ENCODE measurements at places on chromosomes 11 and 22. TPM values are rescaled to one million over a fixed set of nuclear protein-coding genes. Genes with fewer than 3 reads are reported as not detected.

DNA sequence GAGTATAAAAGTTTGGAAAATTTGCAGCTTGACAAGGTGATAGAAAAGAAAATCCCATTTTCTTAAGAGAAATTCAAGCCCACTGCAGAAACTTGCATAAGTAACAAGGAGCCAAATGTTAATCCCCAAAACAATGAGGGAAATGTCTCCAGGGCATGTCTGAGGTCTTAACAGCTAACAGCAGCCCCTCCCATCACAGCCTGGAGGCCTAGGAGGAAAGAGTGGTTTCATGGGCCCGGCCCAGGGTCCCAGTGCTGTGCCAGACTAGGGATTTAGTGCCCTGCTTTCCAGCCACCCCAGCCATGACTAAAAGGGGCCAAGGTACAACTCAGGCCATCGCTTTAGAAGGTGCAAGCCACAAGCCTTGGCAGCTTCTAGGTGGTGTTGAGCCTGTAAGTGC is 123.7 kb upstream of the TRPC6 start:
- DNase-seq: no peak

DNA sequence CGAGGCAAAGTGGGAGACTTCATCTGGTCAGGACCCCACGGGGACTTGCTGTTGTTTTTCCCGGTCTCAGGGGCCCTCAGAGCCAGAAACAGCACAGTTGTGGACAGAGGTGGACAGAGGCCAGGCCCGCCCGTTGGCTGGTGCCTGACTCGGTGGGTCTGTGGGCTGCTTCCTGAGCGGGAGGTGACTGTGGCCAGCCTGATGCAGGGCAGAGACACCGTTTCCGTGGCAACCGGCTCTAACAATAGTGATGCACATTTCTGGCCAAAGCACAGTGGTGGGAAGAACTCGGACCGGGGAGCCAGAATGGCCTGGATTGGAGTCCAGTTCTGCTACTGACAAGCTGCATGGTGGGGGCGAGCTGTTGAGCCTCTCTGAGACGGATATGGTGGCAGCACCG is 58.7 kb upstream of the ATXN10 start:
- peak; percentile 67 for DNase-seq

DNA sequence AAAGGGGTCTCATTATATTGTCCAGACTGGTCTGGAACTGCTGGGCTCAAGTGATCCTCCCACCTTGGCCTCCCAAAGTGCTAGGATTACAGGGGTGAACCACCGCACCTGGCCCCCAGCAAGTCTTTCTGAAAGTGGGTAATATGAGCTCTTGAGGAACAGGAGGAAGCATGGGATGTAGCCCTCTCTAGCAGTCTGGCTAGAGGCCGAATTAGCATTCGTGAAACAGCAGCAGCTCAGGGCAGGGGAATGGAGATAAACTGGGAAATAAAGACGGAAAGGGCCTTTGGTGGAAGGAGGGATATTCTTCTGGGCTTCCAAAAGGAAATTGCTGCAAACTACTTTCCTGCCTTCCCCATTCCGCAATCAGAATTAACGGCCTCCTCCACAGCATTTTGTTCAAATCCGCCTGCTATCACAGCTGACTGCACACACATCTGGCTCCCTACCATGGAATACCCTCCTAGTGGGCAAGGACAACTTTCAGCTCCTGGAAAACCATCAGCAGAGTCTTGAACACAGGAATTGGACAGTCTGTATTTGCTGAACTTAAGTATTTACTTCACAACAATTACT is 44.3 kb downstream of the MICAL3 start:
- DNase-seq: no peak

DNA sequence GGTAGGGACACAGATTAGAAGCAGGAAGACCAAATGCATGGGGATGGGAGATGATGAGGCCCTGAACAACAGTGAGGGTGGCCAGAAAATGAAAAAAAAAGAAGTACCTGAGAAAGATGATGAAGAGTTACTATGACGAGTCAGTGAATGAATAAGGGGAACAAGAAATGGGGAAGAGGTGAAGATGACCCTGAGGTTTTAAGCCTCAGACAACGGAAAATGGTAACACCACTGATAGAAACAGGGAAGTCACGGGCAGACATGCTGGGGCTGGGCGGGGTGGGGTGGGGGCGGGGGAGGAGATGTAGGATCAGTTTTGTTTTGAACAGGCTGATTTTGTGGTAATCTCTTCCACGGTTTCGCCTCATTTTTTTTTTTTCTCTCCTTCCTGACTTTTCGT is 205.1 kb upstream of the CADM1 start:
- DNase-seq: no peak

The LRRC56 gene
- 0.29 TPM for total RNA-seq

- no peak for DNase-seq
Measured at GRCh38 chr22:30541961-30542810, 4.4 kb downstream of the SEC14L6 start.

- peak; percentile 57 for DNase-seq
Measured at GRCh38 chr11:68328374-68329091, 16.1 kb downstream of the LRP5 start.

DNA sequence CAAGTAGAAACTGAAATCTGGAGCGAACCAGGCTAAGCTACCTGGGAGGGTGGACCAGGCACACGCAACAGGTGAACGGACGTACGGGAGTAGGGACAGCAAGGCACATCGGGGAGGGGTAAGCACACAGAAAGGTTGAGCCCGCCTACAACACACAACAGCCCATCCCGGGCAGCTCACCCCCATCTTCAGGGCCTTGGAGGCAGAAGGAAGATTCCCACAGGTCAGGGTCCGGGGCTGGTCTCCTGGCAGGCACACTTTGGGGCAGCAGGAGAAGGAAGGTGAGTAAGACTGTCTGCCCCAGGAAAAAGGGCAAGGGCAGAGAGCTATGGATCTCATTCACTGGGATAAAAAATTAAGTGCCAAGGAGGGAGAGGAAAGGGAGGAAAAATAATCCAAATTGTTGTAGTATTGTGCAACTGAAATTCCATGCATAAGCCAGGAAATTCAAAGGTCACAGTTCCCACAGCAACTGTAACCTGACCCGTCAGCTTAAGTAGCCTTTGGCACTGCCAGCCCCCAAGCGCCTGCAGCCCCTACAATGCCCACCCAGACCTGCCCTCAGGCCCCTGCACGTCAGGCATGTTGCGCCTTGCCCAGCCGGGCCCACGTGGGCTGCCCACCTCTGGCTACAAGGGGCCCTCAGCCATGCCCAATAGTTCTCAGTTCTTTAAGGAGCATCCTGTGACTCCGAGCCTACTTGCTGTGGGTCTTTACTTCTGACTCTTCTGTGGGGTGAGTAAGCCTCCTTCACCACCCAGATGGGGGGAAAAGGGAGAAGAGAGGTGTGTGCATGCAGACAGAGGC is 51.8 kb downstream of the MICAL3 start:
- DNase-seq: peak; percentile 81
